ENCODE measurements at places on chromosomes 2 and 18.
A peak's percentile ranks its signal among the peaks of the same experiment; 100 is the strongest.

DNA sequence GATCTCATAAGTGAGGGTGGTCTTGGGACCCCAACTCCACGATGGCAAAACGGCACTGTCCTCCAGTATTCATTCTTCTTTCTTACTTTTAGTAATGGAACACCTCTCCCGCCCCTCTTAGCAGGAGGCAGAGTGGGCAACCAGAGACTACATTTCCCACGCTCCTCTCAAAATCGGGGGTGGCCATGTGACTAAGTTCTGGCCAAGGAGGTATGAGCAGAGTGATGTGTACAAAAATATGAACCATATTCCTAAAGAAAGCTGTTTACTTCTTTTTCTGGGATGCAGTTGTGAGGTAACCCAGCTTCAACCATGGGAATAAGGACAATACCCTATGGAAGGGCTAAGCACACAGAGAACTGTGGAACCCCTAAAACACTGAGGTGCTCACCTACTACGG lies 12.8 kb downstream of the REV1 start:
- no peak for DNase-seq

DNA sequence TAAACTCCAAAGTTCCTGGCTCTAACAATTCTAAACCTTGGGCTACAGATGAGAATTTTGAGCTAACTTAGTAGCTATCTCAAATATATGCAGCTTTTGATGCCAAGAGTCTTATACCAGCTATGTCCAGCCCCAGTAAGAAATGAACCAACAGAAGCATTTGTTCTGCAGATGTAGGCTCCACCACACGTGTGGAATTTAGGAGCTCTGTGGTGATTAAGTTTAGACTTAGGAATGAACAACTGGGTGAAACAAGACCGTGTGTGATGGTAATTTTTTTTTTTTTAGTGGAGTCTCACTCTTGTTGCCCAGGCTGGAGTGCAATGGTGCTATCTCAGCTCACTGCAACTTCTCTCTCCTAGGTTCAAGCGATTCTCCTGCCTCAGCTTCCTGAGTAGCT lies 179.7 kb downstream of the ANKRD30B start:
- no peak for DNase-seq

DNA sequence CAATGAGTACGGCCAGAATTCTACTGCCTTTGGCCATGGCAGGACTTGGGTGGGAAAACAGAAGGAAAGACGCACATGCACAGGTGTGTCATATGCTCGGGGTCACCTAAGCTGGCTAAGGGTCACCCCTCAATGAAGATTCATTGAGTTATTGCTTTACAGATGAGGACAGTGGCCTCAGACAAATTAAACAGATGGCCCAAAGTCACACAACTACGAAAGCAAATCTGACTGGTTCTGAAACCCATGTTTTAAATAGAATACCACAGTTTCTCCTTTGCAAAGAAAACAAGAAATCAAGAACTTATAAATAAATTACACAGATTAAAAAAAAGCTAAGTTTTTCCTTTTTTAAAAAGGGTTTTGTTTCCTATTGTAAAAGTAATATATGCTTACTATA lies 70.5 kb downstream of the ID2 start:
- no peak for DNase-seq

- DNase-seq, result no peak
Measured at GRCh38 chr2:57397550-57398360, 648.9 kb upstream of the VRK2 start.

GRCh38 chr2:220011859-220012258 lies 384.4 kb downstream of the SLC4A3 start:
- no peak for DNase-seq

GRCh38 chr2:25920336-25920735 lies 42.0 kb upstream of the ASXL2 start:
- DNase-seq, result no peak

GRCh38 chr18:31688606-31689005 lies 4.2 kb upstream of the B4GALT6 start:
- no peak for DNase-seq

- DNase-seq, result no peak
Measured at GRCh38 chr18:3211236-3211992, 8.4 kb downstream of the MYOM1 start.

GRCh38 chr2:6793371-6793770 lies 72.3 kb downstream of the CMPK2 start:
- DNase-seq, result no peak

GRCh38 chr18:58567453-58568196 lies 61.3 kb downstream of the ALPK2 start:
- DNase-seq, result no peak

DNA sequence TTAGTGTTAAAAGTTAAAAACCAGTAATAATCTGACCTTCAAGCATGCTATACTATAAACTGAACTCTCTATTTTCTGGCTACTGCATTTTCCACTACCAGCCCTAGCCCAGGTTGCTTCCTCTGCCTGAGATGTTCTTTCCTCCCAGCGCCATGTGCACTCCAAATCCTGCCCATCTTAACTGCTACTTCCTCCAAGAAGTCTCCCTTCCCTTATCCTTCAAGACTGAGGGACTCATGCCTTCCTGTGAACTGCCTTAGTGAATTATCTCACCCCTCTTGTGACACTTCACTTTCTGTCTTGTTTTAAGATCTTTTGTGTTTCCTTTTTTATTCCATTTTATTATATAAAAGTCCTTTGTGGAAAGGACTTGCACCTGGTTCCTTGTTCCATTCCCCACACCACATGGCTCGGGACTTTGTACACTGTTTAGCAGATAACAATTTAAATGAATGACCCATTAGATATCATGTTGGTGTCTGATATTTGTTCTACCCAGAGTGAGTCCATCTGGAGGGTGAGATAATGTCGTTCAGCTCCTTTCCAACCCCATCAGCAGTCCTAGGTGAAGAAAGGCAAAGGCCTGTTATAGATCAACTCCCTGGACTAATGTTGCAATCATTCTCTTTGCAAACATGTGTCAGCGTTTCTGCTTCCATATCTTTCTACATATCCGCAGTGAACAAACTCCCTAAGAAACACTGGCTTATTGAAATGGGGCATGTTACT lies 20.9 kb upstream of the AGFG1 start:
- DNase-seq, result no peak

DNA sequence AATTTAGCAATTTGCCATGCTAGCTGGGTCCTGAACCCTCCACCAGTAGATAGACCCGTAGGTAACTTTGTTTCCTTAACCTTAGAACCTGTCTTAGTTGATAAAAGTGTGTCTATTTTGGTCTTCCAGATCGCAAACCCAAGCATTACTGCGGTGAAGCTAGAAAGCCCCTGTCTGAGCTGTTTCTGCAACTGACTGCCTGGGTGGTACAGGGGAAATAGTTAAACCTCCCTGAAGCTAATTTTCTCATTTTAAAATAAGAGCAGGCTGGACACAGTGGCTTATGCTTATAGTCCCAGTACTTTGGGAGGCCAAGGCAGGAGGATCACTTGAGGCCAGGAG lies 101.7 kb upstream of the MSH2 start:
- no peak for DNase-seq

DNA sequence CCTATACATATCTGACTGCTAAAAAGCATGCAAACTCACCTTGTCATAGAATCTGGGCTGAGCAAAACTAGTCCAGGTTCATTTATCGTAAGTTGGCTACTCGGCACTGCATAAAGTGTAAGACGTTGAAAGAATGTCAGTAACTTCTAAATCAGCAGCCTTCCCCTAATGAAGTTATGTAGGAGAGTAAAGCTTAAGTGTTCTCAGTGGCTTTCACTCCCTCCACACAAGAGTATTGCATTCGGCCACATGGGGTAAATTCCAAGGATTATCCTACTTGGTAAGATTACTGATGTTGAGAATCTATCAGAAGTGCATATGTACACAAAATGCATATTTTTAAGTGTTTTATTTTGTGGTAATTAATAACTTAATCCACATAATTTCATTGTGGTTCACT lies 130.1 kb downstream of the LCLAT1 start:
- DNase-seq, result no peak

DNA sequence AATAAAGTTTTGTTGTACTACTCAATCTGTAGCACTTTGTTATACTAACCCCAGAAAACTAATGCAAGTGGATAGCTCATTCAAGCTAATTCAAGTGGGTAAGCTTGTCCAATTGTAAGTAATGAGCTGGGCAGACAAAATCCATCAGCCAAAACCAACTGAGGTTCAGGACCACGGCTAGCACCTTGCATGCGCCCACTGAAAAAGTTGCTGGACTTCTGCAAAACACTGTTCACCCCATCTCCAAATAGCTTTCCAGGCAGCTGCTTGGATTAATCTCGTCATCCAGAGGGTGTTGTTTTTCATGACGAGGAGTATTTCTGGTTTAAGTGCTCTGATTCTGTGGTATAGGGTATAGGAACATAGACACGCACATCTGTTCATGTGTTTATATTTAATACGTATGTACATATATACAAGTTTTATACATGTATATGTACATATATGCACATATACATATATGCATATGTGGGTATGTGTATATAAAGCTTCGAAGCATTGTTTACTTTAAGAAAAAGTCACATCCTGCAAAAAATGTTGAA lies 307.5 kb downstream of the GALR1 start:
- DNase-seq, result no peak

- no peak for DNase-seq
Measured at GRCh38 chr18:77559274-77559910, 309.7 kb downstream of the GALR1 start.

GRCh38 chr2:199975273-199975895 lies 20.0 kb downstream of the MAIP1 start:
- no peak for DNase-seq

DNA sequence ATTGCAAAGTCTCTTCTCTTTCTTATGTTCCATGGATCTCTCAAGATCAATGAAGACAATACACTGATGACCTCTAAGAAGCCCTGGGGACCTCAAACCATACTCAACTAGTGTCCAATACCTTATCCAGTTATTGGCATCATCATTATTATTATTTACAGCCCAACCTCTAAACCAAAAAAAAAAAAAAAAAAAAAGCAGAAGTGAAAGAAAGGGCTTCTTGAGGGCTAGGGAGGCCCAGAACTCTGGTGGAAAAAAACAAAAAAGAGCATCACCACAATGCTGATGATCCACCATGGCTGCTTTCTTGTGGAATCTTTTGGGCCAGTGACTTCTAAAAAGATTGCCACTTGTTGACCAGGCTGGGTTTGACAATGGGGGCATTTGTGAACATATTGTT lies 324.9 kb downstream of the LPIN1 start:
- DNase-seq, result no peak

DNA sequence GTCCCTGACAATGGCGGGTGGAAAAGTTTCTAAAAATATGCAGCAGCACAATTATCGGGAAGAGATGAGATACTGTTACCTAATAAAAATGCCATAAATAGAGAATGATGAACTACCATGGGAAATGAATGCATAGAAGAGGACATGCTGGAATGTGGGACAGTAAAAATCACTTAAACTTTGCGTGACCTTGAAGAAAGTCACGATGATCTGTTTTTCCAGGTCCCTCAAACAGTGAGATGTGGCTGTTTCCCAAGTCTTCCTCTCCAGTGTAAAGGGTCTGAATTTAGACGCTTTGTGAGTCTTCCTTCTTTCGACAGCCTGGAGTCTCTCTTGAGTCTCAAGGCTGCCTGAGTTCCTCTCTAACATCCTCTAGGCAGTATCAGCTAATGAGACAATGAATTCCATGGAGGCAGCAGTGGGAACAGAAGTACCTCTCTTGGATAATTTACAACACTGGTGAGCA lies 1.4 kb downstream of the CLUL1 start:
- no peak for DNase-seq

DNA sequence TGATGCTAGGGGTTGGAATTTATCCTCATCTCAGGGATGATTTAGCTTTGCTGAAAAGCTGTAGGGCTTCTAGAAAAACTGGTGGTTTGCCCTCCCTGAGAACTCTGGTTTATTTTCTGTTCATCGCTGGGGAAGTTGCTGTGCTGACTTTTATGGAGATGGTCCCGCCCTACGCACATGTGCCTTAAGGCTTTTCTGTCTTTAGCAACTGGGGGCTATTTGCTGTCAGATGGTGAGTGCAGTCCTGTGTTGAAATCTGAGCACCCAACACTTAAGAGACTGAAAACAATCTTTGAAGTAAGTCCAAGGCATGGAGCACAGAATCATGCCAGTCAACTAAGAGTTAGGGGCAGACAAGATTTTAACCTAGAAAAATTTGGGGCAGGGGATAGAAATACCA lies 2148.4 kb upstream of the CELF4 start:
- DNase-seq, result no peak

- no peak for DNase-seq
Measured at GRCh38 chr2:217382794-217383193, 522.9 kb upstream of the TNP1 start.

- no peak for DNase-seq
Measured at GRCh38 chr2:12623051-12623450, 93.7 kb upstream of the TRIB2 start.

DNA sequence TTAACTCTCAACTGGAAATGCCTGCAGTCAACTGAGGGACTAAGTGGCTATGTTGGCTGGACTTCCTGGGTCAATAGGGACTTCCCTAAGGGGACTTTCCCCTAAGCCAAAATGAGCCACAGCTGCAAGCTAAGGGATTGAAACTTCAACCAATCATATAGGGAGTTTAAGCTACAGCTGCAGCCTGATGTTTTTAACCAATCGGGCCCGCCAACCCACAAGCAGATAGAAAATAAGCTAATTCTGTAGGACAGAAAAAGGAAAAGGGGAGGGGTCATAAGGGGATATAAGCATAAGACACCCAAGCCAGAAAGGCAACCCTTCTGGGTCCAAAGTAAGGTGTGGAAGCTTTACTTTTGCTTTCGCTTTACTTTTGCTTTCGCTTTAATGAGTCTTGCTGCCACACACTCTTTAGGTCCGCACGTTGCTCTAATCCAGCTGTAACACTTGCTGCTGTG lies 927.5 kb downstream of the ERBB4 start:
- DNase-seq, result no peak

GRCh38 chr2:230849633-230850357 lies 14.9 kb upstream of the ITM2C start:
- DNase-seq, result no peak

DNA sequence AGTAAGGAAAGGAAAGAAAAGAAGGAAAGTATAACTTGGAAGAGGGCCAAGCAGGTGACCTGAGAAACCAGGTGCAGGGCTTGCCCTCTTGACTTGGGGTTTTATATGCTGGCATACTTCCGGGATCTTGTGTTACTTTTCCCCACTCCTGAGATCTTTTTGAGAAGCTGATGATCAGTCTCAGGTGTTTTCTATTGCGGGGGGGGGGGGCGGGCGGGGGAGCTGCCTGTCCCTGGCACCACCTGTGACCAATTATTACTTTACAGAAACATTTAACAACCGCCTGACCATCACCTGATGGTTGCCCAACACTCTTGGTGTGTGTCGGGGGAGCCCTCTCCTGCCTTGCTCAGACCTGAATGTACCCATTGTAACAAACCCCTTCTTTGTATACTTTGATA lies 6.9 kb upstream of the CASP10 start:
- no peak for DNase-seq

GRCh38 chr2:221308507-221309066 lies 263.5 kb downstream of the EPHA4 start:
- no peak for DNase-seq

GRCh38 chr2:231680992-231681852 lies 27.1 kb upstream of the PTMA start:
- peak; percentile 35 for DNase-seq
